ENCODE measurements at places on chromosomes 1 and 21.

GRCh38 chr1:60066001-60066400 is 7.6 kb downstream of the C1orf87 start:
- no peak for DNase-seq

- no peak for DNase-seq
These were observed 14.3 kb downstream of the LEPR start for GRCh38 chr1:65434760-65435159.

DNA sequence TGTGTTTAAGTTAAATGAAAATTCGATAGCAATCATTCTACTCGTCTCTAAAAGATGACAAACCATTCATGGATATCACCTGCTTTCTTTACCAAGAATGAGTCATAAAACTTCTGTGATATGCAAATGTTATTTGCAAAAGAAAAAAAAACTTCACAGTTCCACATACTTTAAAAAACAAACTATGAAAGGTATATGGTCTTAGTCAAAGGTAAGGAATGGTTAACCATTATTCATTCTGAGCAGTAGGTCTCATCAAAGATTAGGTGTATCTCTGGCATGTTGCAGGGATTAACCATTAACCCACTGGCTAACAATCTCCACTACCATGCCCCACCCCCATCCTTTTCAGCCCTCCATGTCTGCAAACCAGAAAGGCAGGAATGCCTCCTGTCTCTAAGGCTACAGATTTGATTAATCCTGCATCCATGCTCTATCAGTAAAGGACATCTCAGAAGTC is 44.4 kb downstream of the PTPN14 start:
- peak; percentile 97 for DNase-seq

DNA sequence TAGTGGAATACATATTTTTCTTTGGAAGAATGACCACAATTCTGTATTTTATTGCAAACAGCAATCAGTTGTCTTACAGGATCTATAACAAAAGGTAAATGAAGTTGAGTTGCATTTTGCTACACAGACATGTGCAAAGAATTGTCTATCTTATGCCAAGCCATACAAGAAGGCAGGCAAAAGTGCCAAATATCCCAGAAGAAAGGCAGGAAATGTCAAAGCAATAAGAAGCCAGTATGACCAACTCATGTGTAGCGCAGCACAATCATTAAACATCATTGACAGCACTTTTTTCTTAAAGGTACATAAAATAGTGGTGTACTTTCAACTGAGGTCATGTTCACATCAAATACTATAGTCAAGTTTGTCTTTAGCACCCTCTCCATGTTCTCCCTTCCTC is 42.7 kb downstream of the NIBAN1 start:
- no peak for DNase-seq

DNA sequence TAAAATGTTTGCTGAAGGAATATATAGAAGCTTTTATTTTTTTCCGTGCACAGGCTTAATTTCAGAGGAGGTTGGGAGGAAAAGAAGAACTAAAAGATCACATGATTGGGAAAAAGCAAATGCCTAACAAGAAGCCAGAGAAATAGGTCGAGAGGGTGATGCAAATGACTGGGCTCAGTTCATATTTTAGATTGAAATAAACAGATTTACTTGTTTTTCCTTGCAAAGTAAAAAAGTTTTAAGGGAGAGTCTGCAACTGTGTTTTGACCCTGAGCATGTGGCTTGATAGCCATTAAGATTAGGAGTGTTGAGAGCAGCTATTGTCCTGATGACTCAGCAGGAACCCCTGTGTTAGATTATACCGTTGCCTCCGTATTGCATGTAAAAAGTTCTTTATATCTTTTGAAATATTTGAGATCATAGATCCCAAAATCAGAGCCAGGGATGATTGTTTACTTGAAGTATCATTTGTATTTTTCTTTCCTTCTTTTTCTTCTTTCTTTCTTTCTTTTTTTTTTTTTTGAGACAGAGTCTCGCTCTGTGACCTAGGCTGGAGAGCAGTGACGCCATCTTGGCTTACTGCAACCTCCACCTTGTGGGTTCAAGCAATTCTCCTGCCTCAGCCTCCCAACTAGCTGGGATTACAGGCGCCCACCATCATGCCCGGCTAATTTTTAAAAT is 20.2 kb downstream of the CLIC4 start:
- no peak for DNase-seq

DNA sequence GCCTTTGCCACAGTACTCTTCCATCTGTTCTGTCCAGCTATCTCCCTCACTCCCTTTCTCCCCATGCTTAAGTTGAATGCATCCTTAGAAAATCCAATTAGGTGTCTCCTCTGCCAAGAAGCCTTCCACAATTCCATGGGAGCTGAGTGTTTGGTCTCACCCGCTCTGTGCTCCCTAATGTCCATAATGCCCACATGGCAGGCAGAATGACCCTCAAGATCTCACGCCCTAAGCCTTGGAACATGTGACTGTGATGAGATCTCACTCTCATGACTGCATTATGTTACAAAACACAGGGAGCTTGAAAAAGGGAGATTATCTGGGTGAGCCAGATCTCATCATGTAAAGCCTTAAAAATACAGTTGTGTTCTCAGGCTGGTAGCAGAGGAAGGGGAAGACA is 229.4 kb downstream of the OMA1 start:
- no peak for DNase-seq

DNA sequence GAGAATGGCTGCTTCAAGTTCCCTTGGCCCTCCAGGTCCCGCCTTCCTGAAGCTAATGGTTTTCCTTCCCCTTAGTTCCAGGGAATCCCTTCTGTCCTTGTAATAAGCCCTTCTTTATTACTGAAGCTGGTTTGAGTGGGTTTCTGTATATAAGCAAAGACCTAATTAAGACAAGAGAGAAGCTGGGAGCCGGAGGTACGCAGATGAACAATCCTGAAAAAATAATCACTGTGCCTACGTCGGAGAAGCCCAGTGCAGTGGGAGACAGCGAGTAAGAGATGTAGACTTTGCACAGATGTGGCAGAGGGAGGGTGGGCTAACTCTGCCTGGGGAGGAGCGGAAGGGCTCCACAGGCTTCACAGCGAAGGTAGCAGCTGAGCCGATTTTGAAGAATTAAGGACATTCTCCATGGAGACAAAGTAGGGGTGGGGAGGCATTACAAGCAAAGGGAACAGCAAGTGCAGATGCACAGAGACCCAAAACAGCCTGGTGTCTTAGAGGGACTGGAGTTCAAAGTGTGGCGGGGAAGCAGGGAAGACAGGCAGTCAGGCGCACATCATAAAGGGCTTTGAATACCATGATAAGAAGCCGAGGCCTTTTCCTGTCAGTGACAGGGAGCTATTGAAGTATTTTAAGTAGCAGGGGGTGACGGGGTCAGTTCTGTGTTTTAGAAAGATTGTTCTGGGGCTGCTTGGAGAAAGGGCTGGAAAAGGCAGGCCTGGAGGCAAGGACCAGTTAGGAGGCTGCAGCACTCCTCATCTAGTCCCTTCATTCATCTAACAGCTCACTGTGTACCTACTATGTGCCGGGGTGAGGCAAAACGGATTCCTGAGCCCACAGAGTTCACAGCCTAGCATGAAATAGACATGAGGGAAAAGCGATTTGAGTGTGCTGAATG is 6.5 kb downstream of the RIMS3 start:
- DNase-seq: no peak

DNA sequence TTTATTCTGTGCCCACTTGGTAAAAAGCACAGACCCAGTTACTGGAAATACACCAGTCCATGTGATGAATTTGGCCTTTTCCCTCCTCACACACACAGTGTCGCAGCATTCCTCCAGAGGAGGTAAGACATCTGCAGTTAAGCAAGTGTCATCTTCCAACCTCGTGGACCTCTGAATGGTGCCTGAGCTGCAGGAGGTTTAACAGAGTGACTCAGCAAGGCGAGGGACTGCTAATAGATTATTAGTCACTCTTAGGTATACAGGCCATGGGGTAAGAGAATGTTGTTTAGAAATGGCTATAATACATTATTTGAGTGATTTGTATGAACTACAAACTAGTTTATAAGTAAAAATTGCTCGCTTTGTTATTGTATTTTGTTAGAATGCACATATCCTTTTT is 8.6 kb upstream of the LRRC8B start:
- peak; percentile 11 for DNase-seq

DNA sequence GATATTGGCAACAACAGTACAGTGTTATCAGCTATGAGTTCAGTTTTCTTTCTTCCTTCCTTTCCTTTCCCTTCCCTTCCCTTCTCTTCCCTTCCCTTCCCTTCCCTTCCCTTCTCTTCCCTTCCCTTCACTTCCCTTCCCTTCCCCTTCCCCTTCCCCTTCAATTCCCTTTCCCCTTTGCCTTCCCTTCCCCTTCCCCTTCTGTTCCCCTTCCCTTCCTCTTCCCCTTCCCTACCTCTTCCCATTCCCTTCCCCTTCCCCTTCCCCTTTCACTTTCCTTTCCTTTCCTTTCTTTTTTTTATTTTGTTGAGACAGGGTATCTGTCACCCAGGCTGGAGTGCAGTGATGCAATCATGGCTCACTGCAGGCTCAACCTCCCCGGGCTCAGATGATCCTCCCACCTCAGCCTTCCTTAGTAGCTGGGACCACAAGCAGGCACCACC is 72.3 kb upstream of the CAPZB start:
- no peak for DNase-seq

DNA sequence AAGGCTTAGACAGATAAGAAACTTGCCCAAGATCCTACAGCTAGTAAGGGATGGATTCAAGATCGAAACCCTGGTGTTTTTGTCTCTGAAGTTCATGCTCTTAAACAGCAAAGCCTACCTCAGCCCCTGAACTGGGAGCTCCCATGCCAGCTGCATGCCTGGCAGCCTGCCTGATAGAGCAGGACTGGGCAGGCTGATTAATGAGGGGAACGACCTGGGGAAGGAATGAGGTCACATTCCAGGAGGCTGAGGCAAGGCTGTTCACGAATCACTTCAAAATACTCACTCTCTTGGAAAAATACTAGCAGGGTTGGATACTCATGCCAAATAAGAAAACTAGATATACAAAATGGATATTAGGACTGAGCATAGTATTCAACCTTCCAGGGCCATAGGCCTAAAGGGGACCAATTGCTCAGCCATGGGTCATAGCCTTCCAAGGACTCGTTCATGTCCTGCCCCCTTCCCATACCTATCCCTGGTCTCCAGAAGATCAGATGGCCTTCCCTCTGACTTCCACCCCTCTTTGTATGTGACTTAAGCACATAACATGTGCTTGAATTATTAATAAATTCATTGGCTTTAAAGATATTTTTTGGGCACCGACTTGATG is 15.6 kb upstream of the TACSTD2 start:
- DNase-seq: no peak

DNA sequence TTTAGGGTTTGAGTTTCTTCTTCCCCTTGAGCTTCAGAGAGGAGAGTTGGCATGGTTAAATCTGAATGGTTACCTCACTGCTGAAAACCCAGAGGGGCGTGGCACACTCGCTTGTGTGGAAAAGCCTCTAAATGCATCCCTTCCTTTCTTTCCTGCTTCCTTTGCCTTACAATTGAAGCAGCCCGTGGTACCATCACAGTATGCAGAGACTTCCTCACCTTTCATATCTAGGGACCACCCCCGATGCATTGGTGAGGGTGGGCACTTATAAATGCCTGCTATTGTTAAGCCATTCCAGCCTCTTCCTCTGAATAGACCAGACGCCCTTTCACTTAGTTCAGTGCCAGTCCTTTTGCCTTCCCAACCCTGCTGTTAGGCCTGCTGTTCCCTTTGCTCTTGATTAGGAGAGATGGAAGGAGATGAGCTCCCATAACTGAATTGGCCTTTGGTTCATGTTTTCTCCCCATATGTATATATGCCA is 21.9 kb upstream of the LAX1 start:
- DNase-seq: no peak

DNA sequence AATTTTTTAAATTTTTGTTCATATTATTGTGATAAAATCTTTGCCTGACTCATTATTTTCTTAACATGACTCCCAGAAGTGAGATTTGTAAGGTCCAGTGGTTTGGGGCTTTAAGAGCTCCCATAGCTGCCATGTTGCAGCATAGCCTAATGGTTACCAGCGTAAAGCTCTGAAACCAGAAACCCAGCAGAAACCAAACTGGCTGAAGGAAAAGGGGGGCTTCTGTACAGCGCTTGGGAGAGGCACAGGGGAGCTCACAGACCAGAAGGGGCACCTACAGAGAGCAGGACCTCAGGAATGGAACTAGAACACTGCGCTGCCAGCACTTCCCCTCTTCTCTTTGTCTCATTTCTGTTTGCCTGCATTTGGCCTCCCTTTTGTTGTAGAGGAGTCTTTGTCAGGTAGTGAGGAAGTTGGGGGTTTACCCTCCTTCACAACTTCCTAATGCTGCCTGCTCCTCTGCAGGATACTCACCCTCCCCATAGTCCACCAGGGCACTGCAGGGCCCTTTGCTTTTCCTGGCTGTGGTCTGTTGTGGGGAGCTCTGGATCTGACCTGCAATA is 2.6 kb upstream of the PYCR2 start:
- DNase-seq: no peak

DNA sequence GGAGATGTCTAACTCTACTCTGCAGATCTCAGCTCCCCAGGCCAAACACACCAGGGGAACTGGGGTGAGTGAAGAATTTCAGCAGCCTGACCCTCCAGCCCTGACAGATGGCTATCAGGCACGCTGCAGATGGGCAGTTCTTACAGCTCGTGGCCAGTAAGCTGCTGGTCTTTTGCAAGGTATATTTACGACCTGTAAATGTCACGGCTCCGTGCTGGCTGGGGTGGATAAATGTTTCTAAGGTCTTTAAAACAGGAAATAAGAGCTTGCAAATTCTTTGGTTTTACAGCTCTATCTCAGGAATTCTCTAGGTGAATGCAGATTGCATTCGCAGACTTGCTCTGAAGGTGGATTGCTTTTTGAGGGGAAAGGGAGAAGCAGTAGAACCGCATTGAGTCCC is 10.1 kb downstream of the DOP1B start:
- DNase-seq: no peak

- no peak for DNase-seq
These were observed 3.0 kb downstream of the FBXO44 start for GRCh38 chr1:11657654-11658053.

GRCh38 chr1:25936947-25937346 is 30.7 kb upstream of the STMN1 start:
- no peak for DNase-seq

DNA sequence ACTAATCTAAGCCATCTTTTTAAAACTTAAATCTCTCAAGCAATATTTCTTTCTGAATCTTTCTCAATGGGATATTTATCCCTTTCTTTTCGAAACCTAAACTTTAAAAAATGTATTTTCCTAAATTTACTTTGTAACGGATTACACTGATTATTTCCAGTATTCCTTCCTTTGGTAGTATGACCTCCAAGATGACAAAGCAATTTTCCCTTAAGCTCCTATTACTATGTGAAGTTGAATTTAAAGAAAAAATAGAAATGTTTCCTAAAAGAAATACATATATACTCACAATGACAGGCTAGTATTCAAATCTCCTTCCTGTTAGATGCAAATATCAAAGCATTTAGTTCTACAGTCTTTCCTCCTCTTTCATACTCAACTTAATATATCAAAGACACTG is 15.8 kb downstream of the SCAF4 start:
- DNase-seq: no peak

- DNase-seq: peak; percentile 95
These were observed 8.9 kb upstream of the GPR37L1 start for GRCh38 chr1:202113690-202114300.

Data from SW480 (cell line).